ENCODE measurements at places on chromosomes 11 and 22.

GRCh38 chr11:43943931-43944751 lies 1.7 kb downstream of the C11orf96 start:
- DNase-seq, result peak; percentile 25

- DNase-seq, result peak; percentile 35
These were observed 7.1 kb downstream of the CD44 start for GRCh38 chr11:35146074-35146521.

GRCh38 chr11:126084608-126084912 lies 21.9 kb upstream of the CDON start:
- DNase-seq, result no peak

- DNase-seq, result no peak
These were observed 301.3 kb downstream of the NTM start for GRCh38 chr11:131671734-131672133.

DNA sequence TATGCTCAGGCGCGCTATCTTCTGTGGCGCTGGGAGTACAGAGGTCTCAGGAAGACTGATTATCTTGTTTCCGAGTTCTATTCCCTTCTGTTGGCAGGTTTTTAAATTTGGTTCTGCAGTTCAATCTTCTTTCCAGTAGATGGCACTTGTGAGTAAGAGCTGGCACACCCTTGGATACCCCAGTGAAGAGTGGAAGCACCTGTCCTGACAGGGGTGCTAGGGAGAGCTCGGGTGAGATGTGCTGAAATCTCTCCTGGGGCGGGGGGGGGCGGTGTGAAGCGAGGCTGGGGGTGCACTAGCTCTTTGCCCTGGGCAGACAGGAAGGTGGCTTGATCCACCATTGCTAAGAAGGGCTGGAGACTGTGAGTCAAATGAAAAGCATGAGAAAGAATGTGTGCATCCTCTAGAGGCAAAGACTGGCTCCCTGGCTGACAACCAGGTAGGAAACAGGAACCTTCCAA lies 679.9 kb upstream of the CCDC179 start:
- peak; percentile 34 for DNase-seq

DNA sequence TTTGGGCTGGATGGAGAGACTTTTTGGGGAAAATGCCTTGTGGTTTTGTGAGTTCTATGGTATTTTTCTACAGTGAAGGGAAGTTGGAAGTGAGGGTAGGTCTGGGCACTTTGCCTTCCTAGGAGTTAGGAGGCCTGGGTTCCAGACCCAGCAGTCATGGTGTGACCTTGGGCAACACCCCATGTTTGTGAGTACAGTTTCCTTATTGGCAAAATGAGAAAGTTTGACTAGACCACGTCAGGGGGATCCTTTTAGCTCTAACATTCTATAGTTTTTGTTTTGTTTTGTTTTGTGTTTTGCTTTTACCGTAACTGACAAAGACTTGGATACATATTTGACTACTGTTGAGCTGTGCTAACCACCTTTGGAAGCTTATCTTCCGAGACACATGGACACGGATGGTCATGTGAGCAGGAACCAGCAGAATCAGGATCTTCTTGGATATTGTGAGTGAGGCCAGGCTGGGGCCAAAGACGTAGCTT lies 109.0 kb downstream of the PKNOX2 start:
- DNase-seq, result no peak

- no peak for DNase-seq
These were observed 107.4 kb downstream of the MORC2 start for GRCh38 chr22:30861131-30861530.

DNA sequence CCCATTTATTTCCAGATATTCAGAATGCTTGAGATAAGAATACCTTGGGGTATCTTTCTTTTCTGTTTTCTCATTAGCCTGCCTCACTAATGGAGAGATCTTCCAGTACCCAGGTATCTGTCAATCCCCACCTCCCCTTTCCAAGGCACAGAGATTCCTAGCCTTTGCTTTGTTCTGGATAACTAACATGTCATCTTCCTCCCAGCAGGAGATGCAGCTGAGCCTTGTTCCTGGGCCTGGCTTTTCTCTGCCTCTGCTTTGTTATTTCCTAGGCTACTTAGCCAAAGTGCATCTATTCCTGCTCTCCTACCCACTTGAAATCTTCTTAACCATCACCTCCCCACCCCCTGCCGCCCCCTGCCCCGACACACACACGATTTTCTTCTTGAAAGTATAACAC lies 297.1 kb downstream of the NELL1 start:
- no peak for DNase-seq

GRCh38 chr22:23094695-23095681 lies 24.7 kb downstream of the GNAZ start:
- DNase-seq, result no peak

DNA sequence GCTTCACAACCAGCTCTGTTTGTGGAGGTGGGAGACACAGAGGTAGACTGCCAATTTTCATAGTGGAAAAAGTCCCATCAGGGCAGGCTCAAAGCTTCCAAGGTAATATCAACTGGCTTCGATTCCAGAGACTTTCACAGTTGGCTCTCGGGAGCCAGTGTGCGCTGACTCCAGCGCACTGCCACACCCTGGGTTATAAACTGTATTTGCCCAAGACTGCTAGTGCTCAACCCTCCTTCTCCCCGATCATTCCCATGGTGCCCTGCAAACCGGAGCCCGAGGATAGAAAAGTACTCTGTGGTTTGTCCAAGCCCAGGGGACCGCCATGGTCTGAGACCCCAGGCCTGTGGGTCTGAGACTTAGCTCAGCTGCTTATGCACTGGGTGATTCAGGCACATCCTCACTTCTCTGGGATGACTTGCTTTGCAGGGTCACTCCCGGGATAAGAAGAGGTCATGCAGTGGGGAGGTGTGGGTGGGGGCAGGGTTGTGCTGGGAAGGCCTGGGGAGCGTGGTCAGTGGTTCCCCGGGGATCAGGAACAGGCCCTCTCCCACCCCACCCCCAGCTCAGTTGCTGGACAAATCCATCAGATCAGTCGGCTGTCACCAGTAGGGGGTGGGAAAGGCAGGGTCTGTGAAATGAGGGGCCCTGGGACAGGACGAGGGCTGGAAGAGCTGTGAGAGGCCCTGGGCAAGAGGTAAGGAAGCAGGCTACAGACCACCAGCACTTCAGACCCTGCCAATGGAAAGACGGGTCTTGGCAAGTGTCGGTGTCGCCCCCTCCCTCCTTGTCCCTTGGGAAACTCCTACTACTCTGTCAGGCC lies 26.7 kb upstream of the PICK1 start:
- DNase-seq, result no peak

DNA sequence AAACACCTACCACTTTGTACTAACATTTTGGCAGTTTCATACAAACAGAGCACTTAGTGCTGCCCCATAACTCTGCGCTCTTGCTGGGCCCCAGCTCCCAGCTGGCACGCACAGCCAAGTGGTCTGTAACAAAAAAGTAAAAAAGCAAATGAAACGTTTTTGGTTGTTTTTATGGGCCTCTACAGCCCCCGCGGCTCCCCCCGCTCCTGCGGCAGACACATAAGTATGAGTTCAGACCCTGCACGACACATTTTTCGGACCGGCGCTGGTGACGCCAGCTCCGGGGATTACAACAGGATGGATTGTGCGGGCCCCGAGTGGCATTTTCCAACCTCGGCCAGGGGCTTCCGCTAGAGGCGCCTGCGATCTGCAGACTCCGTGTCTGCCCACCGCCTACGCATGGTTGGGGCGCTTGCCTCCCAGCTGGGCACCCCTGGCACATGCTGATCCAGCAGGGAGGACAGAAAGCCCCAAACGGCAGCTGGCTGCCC lies 418.2 kb downstream of the SOX6 start:
- DNase-seq, result no peak

DNA sequence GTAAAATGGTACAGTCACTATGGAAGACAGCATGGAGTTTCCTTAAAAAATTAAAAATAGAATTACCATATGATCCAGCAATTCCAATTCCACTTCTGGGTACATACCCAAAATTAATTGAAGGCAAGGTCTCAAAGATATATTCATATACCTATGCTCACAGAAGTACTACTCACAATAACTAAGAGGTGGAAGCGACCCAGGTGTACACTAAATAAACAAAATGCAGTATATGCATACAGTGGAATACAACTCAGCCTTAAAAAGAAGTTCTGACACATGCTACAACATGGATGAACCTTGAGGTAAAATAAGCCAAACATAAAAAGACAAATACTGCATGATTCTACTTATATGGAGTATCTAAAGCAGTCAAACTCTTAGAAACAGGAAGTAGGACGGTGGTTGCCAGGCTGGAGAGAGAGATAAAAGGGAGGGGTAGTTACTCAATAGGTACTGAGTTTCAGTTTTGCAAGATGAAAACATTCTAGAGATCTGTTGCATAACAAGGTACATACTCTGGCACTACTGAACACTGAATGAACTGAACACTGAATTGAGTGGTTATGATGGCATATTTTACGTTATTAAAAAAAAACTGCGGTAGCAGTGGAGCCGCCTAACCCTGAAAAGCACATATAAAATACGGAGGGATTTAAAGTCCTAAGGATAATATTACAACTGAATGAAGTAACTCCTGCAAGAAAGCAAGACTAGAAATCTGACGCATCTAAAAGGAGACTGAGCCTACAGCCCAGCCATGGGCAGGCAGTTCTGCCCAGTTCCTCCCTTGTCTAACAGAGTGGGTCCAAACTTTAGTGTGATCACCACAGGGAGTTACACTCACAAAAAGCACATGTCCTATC lies 12.8 kb downstream of the DGCR2 start:
- DNase-seq, result no peak

DNA sequence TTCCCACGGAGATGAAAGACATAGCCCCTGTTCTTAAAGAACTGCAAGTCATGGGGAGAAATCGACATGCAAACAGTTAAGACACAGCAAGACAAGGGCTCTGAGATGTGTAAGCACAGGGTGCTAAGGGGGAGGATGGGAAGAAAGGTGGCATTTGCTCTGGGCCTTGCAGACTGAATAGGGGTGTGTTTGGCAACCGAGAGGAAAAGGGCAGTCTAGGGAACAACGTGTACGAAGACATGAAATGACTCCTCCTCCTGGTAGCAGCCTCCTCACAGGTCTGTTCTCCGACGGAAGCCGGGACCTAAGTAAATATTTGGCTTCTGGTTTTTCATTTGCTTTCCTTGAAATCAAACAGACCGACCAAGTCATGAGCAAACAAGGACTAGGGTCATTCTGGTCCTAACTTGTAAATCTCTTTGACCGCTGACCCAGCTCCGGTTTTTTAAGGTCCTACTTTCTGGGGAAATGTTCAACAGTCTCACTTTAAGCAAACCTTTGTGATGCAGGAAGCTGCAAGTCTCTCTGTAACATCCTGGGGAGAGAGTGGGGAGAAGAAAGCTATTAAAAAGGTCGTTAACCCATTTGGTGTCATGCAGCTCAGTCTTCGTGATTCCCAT lies 19.7 kb downstream of the NNMT start:
- DNase-seq, result no peak

- DNase-seq, result no peak
These were observed 9.2 kb downstream of the HRAS start for GRCh38 chr11:526192-526591.

DNA sequence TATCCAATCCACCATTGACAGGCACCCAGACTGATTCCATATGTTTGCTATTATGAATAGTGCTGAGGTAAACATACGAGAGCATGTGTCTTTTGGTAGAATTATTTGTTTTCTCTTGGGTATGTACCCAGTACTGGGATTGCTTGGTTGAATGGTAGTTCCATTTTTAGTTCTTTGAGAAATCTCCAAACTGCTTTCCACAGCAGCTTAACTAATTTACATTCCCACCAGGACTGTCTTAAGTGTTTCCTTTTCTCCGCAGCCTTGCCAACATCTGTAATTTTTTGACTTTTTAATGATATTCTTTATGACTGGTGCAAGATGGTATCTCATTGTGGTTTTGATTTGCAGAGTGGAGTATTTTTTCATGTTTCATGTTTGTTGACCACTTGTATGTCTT lies 8.3 kb downstream of the FDX1 start:
- DNase-seq, result no peak

DNA sequence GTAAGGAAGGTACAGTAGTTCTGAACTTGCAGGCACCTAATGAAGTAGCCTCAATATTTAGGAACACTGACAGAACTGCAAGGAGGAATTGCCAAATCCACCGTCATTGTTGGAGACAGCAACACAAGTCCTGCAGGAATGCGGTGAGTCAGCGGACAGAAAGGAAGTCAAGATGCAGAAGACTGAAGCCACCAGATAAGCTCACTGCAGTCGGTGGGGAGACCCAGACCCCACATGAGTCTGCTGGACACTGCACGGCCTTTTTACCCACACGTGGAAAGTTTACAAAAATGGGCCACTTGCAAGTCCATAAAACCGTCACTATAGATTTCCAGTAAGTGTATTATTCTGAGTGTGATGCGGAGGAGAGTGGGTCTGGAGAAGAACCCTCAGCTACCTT lies 1471.6 kb downstream of the TBC1D22A start:
- DNase-seq, result no peak

DNA sequence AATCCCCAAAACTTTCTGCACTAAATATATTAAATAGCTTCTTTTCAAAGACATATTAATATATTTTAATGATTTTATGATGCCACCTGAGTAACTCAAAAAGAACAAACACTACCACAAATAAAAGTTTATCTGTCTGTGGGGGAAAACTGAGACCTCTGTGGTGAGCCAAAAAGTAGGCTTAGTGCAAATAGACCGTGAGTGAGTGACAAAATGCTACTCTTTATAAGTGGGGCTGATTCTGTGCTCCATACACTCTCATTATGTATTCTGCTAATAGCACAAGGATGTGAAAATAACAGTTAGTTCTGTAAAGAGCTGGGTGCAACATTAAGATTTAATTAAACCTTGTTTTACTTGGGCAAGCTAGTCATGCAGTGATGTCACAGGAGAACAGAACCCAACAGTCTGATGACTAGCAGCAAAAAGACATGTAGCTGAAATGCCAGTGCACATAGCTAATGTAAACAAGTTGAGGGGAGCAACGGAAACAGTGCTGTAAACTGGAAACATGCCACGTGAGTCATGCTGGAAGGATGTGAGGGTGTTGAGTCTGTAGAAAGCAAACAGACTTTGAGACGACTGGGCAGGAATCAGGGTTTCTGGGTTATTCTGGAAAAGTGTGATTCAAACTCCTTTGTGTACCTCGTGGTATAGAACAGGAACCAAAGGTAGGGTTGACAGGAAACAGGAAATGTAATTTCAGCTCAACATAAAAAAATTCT lies 1130.4 kb downstream of the LRRC4C start:
- peak; percentile 26 for DNase-seq

- DNase-seq, result no peak
These were observed 75.5 kb downstream of the MICAL2 start for GRCh38 chr11:12185914-12186313.

DNA sequence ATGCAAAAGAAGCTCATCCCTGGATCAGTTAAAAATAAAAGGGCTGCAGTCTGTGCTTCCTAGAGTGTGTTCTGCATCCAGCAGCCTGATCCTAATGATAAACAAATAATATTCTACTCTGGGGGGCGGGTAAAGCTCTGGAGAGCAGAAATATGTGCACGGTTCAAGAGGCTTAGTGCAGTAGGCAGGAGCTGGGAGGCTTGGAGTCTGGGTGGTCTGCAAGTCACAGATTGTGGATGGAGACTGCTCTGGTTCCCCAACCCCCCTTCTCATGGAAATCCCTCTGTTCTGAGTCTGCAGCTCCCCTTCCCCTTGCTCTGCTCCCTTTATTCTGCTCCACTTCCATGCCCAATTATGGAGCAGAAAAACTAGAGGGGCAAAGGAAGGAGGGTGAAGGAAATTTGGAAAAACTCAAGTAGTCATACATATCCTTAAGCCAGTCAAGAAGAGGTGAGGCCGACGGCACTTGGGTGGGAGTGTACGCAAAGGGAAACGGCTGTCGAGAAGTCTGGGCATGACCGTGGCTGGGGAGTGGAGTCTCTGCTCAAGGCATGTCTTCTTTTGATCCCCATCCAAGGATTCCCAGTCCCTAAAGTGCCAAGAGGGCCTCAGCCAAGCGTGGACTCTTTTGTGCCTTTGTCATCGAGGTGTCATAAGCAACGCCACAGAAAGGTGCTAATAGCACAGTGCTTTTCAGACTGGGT lies 16.3 kb upstream of the CLMP start:
- no peak for DNase-seq

- peak; percentile 79 for DNase-seq
These were observed 70.7 kb upstream of the E2F8 start for GRCh38 chr11:19311308-19312030.
